ENCODE measurements at places on chromosomes 1 and 21.

DNA sequence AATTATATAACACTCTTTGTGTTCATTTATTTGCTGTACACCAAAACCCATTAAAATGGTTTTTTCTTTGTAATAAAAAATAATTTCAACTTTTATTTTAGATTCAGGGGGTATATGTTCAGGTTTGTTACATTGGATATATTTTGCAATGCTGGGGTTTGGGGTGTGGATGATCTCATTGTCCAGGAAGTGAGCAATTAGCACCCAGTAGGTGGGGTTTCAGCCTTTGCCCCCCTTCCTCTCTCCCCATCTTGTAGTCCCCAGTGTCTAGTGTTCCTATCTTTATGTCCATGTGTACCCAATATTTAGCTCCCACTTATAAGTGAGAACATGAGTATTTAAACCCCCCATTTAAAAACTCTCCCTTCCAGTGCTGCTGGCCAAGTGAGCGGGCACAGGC is 184.6 kb downstream of the RHOU start:
- DNase-seq = no peak

DNA sequence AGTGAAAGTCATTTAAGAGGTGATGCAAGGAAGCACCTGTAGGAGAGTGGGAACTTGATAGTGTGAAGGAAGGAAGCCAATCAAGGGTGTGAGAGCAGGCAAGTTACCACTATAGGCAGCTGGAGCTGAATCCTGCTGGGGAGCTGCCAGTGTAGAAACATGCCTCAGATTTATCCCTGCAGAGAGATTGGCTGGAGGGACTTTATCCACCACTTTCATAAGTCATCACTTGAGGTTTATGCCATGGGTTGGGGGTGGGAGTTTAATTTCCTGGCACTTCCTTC is 443.6 kb downstream of the PLPP3 start:
- DNase-seq = no peak

DNA sequence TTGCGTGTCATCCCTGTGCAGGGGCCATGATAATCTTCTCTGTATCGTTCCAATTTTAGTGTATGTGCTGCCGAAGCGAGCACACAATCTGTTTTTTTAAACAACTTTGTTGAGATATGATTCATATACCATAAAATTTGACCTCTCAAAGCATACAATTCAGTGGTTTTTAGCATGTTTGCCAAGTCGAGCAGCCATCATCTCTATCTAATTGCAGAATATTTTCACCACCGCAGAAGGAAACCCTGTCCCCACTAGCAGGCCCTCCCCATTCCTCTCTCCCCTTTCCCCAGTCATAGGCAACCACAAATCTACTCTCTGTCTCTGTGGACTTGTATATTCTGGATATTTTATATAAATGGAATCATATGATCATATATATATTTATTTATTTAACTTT is 78.7 kb upstream of the TINAGL1 start:
- DNase-seq = no peak

DNA sequence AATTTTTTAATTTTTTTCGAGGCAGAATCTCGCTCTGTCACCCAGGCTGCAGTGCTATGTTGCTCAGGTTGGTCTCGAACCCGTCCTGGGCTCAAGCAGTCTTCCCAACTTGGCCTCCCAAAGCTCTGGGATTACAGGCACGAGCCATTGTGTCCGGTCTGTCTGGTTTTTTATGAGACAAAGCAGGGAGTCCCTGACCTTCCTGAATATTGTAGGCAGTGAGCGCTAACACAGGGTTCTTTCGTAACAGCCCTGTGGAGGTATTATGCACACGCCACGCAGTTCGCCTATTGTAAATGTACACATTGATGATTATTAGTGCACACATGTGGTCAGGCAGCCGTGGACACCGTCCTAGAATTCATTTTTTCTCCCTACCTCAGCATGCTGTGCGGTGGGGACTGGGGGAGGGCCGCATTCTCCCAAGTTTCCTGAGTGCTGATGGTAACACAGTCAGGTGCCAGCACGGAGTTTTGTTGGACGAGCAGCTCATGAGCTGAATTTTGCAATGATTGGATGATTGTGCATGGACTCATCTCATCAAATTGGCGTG is 19.6 kb downstream of the SPSB1 start:
- no peak for DNase-seq

GRCh38 chr1:5571438-5571837 is 420.8 kb downstream of the NPHP4 start:
- no peak for DNase-seq

GRCh38 chr1:206911064-206911663 is 10.6 kb downstream of the FCMR start:
- no peak for DNase-seq

DNA sequence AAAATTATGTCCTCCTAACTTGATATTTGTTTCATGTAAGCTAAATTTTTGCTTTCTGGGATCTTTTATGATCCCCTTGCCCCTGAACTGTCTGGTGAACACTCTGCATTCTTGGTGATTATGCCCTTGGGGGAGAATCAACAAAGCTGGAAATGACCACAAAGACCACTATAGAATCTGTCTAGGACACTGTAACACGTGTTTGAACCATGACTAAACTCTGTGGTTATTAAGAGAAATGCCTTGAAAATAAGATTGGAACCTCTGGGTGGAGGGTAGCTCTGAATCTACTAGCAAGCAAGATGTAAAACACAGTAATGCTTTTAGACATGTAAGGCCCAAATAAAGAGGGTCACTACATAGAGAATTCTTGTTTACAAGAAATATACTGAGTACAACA is 237.5 kb downstream of the HMCN1 start:
- no peak for DNase-seq
